ENCODE measurements at places on chromosomes 5 and 9.

DNA sequence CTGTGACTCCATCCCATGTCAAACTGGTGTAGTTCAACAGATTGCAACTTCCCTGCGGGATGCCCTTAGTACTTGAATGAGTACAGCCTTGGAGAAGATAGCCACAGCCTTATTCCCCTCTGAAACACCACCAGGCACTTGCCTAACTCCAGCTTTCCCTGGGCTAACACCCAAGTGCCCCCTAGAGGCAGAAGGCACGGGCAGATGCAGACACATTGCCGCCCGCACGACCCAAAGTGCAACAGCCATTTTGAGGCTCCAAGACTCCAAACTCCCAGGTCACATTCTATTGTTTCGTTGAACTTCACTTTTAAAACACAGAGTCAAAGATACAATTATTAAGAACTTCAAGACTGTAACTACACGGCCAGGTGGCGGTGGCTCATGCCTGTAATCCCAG is 163.6 kb upstream of the CDH6 start:
- DNase-seq: no peak

DNA sequence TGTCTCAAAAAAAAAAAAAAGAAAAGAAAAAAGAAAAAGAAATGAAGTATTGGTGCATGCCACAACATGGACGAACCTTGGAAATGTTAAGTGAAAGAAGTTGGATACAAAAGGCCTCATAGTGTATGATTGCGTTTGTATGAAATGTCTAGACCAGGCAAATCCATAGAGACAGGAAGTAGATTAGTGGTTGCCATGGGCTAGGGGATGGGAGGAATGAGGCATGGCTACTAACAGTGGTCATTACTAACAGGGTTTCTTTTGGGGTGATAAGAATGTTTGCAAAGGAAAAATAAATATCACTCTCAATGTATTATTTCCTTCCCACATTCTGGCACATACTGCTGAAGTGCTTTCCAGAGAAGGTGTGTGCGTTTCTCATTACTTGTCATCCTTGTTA is 44.1 kb downstream of the UGCG start:
- DNase-seq: no peak

DNA sequence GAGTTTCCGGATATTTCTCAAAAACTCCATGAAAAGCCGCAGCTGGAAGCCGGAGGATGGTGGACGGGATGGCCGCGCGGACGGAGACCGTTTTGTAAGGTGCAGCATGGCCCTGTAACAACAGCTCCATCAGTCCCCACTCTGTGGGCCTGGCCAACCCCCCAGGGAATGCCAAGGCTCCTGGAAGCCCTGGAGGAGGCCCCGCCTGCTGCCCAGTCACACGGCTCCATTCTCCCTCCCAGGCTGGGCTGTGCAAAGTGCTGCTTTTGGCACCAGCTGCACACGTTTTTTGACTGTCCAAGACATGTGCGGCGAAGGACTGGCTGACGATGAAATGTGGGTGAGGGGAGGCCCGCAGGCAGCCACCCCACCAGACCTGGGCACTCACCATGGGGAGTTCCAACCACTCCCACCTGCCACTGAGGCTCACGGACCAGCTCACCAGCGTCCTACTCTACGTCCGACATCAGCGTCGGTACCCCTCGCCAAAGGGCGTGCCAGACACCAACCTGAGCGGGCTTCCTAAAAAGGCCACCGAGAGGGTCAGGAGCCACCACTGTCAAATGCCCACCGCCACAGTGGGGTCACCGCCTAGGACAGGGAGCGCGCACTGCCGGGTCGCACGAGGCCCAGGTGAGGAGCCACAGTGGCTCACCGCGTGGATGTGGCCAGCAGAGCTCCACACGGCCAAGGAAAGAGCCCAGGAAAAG is 27.3 kb downstream of the PNPLA7 start:
- DNase-seq: no peak

- no peak for DNase-seq
Measured at GRCh38 chr9:10447036-10447435, 165.8 kb downstream of the PTPRD start.

GRCh38 chr9:82487935-82488312 is 499.4 kb downstream of the SPATA31D1 start:
- DNase-seq: no peak

- no peak for DNase-seq
Measured at GRCh38 chr9:129809346-129809745, 6.4 kb downstream of the TOR1B start.

- DNase-seq: peak; percentile 56
Measured at GRCh38 chr9:127980060-127980705, 606 bp downstream of the EEIG1 start.

GRCh38 chr5:149195337-149195887 is 54.1 kb downstream of the ABLIM3 start:
- no peak for DNase-seq

DNA sequence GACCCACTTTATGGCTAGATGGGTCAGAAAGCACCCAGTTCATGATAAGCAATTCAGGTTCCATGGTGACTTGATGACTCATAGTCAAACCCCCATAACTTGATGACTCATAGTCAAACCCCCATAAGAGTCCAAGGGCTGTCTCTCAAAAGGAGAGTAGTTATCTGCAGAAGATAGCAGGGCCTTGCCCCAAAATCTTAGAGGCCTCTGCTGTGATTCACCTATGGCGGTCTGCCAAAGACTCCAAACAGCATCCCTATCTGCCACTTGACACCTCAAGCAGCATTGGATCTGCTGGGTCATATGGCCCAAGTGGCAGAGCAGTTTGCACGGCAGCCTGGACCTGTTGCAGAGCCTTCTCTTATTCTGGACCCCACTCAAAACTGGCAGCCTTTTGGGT is 395.2 kb upstream of the KIF2A start:
- no peak for DNase-seq

DNA sequence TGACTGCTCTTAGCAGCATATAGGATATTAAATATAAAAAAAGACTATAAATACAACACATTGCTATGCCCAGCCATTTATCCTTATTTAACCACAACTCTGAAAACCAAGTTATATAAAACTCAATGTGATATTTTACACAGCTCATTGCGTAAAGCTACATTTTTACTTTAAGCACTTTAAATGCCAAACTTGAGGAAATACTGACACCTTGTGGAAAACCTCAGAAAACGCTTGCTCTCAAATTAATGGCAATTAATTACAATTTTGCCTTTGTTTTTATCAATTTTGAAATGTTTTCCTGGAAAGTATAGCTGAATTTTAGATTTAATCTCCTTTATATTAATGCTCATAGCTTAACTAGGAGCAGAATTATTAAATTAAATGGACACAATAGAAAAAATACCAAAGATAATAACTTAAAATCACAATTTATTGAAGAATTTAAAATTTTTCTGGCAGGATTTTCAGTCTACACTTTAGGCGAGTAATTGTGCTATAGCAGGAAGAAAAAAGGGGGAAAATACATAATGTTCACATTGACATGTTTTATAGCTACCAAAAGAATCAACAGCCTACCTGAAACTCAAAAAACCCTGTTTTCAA is 25.2 kb upstream of the PLAC8L1 start:
- DNase-seq: no peak

GRCh38 chr5:43553381-43553780 is 3.5 kb downstream of the PAIP1 start:
- DNase-seq: no peak

DNA sequence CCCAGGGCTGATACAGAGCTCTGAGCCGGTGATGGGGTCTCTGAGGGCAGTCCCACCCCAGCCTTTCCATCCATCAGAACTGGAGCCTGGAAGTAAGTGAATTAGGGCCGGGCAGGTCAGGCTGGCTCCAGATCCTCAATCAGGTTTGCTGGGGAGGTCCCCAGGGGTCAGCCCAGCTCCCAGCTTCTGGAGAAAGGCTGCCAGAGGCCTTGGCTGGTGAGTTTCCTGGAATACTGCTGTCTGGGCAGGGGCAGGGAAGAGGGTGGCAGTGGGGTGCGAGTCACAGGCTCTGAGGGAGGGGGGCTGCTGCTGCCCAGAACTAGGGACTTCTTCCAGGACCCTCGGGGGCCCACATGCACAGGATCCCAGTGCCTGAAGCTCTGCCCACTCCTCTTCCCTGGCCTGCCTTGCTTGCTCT is 200.6 kb upstream of the MVB12B start:
- DNase-seq: no peak

DNA sequence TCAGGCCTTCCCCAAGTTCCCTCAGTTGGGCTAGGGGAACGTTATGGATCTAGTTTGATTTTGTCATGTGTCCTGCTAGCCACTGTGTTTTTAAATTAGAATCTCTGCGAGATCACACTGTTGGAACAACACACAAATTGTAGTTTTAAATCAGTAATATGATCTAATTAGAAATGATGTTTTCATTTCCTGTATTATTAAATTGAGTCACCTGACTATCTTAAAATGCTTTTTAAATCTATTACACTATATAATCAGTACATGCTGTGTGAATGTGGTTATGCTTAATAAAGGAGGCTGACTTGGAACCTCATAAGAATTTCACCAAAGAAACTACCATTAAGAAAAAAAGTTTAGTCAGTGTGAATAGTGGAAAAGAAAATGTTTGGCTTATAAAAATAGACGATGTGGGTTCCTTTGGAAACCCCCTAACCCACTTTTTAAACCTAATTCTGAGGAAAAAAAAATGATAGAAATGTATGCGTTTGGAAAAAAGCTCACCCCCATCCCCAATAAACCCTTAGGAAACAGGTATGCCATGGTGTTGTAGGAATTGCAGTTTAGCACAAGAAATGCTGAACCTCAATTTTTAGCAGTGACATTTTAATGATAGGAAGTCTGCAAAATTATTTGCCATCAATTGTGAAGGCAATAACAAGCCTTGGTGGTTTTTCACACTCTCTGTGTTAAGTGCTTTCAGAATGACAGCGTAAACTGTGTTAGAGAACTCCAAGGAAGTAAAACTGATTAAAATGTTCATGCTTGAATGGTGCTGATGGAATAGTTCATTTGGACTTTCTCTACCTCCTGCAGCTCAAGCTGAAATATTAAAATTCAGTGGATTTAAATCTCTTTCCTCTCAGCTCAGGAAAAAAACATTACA is 59.0 kb downstream of the TLE4 start:
- no peak for DNase-seq

- DNase-seq: no peak
Measured at GRCh38 chr5:5432020-5432707, 9.7 kb downstream of the ICE1 start.

- DNase-seq: no peak
Measured at GRCh38 chr5:55319491-55319890, 11.7 kb downstream of the MTREX start.

DNA sequence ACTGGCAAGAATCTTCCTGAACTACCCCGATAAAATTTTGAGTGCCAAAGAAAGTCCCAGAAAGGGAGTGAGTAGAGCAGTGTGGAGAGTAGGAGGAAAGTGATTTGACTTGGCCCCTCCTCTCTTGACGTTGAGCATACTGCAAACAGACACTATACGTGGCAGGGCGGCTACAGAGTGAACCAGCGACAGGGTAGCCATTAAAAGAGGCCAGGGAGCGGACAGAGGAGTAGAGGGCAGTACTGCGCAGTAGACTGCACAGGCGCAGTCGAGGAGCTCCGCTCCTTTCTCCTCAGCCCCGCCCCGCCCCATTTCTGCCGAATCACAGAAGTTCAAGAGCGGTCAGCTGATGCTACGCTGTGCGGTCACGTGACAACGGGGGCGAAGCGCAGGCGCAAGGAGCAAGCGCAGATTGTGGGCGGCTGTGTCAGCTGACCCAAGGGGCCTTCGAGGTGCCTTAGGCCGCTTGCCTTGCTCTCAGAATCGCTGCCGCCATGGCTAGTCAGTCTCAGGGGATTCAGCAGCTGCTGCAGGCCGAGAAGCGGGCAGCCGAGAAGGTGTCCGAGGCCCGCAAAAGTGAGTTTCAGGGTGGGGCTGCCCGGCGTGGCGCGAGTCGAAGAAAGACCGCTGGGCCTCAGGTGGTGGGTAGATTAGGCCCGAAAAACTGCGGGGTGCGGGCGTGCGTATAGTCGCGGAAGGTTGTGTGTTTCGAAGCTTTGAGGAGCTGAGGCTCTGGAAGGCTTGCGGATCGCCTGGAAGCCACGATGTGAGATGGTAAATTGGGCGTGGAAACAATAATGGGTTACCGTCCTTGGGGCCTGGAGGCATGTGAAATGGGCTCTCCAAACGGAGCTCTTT is at the start of gene ATP6V1G1:
TSS of gene ATP6V1G1 (plus strand) at position 425 of the 858 bp plus-strand sequence. CDS start at position 495, 70 bp downstream.
- peak; percentile 95 for DNase-seq

DNA sequence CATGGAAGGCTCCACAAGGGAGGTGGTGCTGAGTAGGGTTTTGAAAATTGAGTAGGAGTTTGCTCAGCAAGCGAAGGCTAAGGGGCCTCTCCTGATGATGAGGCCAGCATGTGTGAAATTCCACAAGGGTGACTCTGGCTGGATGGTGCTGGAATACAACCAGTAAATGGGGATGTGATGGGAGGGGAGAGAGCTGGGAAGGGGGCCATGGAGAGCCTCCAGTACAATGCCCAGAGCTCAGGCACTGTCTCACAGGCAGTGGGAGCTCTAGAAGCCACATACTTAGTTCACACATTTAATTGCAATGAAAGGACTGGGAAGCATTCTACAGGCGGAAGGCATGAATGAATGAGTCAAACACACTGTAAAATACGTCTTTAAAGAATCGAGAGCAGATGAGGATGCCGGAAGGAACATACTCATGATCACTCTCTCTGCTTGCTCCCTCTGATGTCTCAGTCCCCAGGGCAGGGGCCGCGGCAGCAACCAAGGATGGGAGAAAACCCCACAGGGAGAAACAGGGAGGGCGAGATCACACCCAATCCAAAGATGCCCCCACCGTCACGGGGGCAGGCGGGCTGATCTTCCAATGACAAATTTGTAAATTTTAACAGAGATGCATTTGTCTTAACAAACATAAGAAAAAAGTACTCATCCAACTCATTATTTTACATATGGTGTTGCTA is 261.0 kb downstream of the NSG2 start:
- DNase-seq: no peak

- DNase-seq: peak; percentile 65
Measured at GRCh38 chr9:81826517-81826906, 101.7 kb upstream of the SPATA31D4 start.

DNA sequence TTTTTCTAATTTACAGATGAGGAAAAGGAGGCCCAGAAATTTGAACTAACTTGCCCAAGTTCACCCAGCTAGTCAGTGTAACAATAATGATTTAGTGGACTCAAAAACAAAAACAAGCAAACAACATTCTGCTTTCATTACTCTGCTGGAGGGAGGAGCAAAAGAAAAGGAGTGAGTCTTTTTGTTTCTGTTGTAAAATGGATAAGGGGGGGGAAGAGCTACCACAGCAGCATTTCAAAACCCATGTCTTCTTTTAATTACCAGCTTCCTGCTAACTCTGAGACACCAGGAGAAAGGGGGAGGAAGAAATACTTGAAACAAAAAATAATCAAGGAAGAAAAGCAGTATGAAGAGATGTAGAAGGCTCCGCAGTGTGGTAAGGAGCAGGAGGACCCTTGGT is 39.2 kb upstream of the EQTN start:
- no peak for DNase-seq

- DNase-seq: no peak
Measured at GRCh38 chr9:106799152-106799551, 63.8 kb upstream of the ZNF462 start.

DNA sequence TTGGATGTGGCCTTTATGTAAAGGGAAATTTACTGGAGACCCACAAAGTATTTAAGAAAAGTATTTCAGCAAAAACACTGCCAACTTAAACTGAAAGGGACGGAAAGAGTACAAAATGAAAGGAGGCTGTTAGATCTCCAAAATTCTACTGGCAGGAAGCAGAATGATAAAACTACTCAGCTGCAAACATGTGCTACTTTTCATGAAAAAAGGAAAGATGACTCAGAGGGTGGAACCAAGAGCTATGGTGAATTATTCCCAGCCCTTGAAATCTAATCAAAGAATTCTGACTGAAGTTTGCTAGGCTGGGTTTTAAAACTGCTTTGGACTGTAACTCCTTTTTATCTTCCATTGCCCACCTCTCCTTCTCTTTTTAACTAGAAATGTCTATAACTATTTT is 58.6 kb upstream of the ZBED3 start:
- no peak for DNase-seq
